Small intestine (tissue), 16 donors: ENCODE measurements at places on chromosomes 2 and 18. TPM values are rescaled to one million over a fixed set of nuclear protein-coding genes. Genes with fewer than 3 reads are reported as not detected.

Gene CCDC102B
- 0.45 TPM for polyA plus RNA-seq

Gene ANKRD30B
- 0.07 TPM for polyA plus RNA-seq

Gene NUP35
- 7.0 TPM for polyA plus RNA-seq

Gene LYPD1
- 0.81 TPM for polyA plus RNA-seq

DNA sequence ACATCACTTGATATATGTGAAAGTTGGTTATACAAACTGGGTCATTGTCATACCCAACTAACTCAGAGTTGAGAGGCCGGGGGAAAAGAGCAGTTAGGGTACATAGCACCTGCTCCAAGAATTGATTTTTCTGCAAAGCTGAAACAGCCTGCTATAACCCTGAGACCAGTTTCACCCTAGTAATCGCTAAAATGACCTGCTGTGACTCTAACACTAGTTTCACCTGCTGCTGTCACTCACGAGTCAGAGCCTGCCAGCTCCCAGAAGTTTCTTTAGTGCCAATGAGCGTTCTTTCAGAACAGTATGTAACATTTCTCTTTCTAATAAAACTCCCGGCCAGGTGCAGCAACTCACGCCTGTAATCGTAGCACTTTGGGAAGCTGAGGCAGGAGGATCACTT, 28.0 kb downstream of the SRSF7 start:
- DNase-seq = no peak

- peak; percentile 53 for DNase-seq
Observed at GRCh38 chr2:179226203-179226960, 38.2 kb downstream of the SESTD1 start.

DNA sequence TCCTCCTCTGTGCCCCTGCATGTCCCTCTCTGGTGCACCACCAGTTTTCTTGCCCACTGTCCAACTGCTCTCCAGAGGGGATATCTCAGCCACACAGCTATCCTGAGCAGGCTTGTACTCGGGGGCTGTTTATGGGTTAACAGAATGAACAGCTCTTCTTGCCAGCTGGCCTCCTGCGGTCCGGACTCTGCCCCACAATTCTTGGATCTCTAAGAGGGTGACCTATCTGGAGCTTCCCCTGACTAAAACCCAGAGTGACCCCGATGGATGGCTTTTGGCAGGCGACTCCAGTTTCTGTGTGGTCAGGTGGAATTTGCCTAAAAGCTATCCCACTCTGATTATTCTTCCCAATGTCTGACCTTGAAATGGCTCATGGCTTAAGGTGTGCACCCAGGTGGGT, 9.1 kb downstream of the SOWAHC start:
- no peak for DNase-seq

GRCh38 chr18:79511271-79511670, 115.5 kb downstream of the NFATC1 start:
- DNase-seq = no peak

DNA sequence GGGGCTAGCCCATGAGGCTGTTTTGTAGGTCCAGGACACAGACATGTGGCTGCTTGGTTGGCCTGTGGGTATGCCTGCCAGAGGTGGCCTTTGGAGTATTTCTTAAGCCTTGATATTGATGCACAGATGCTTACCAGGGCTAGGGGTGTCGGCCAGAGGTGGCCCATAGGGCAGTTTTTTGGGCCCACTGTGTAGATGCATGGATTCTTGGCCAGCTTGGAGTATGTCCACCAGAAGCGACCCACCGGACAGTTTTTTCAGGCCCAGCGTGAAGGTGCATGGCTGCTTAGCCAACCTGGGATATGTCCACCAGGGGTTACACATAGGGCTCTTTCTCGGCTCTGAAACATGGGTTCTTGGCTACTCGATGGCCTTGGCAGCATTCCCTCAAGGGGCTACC, 1199.1 kb downstream of the CNTNAP5 start:
- DNase-seq = no peak

GRCh38 chr2:119431976-119432850, 559 bp downstream of the TMEM37 start:
- peak; percentile 60 for DNase-seq

- DNase-seq = no peak
Observed at GRCh38 chr2:6944555-6944954, 27.3 kb downstream of the RNF144A start.

DNA sequence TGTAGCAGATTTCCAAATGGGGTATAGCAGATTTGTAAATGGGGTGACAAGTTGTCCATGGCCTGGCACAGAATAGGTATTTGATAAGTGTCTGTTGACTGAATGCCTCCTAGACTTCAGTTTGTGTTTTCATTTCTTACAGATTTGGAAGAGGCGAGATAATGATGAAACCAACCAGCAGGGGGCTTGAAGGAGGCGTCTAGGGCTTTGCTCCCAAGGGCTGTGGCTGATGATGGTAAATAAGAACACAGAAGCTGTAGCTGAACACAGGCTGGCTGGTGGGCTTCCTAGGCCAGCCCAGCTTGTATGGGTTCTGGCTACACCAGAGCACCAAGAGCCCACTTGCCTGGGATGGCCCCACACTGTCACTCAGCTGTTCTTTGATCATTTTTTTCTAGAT, 19.4 kb downstream of the SFTPB start:
- DNase-seq = no peak
